SW 1271 (cell line): ENCODE measurements at places on chromosomes 6 and 20.

DNA sequence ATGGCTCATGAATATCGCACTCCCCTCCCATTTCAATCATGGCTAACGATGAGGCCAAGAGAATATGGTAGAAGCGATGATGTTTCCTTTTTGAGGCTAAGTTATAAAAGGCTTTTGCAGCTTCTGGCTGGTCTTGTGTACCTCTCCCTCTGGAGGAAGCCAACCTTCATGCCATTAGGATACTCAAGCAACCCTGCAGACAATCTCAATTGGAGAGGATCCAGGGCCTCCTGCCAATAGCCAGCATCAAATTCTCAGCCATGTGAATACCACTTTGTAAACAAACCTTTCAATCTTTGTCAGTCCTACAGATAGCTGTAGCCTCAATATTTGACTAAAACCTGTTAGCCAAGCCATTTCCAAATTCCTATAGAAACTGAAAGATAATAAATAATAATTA is 738.4 kb downstream of the KIF16B start:
- DNase-seq: no peak

DNA sequence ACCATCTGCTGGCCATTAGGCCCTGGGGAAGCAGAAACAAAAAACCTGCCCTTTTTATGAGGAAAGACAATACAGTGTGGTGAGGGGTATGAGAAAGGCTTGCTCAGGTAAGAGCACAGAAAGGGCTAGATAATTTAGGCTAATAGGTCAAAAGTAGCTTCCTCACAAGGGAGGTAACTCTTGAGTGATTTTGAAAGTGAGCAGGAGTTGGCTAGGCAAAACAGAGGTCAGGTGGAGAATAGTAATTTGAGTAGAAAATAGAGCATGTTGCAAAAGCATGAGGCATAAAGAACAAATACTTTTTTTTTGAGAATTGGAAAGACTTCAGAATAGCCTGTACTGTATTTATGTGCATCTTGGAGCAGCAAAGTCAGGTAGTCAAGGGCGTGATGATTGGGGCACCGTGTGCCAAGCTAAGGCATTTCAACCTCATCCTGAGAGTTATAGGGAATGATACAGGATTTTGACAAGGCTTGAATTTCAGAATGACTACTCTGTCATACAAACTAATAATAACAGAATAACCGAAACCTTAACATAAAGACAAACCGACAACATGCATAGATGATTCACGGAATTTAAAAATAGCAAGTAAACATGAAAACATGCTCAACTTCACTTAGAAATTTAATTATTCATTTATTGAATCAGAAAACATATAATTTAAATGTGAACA is 123.0 kb upstream of the ENPP5 start:
- DNase-seq: no peak

GRCh38 chr6:7243179-7243981 is 69.6 kb downstream of the SSR1 start:
- peak; percentile 63 for DNase-seq

DNA sequence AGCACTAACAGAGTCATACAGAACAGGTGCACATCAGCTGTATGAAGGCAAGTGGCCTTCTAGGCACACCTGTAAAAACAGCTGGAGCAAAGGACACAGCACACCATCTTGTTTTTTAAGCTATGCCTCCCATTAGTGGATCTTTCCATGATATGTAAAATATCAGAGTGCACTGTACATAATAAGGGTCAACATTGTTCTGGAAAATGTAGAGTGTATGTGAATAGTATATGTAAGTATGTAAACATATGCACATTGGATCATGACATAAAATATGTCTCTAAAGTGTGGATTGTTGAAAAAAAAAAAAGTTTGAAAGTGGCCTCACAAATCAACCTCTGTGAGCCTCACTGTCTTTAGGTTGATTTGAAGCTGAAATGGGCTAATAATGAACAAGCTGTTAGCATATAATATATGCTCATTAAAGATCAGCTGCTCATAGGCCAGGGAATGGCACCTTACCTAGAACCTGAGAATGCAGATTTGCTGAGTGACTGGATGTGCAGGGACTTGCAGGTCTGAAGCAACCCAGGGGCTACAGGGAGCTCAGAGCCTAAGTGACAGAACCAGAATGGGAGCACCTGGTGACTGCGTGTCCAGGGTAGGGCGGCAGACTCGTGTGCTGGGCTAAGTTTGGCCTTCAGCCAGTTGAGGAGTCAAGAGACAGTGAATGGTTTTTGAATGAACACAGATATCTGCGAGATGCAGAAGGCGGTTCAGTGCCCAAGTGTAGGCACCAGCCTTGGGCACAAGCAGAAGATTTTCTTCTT is 198.6 kb downstream of the TMEM242 start:
- DNase-seq: no peak

- DNase-seq: no peak
Measured at GRCh38 chr20:53902968-53903651, 167.3 kb downstream of the BCAS1 start.

DNA sequence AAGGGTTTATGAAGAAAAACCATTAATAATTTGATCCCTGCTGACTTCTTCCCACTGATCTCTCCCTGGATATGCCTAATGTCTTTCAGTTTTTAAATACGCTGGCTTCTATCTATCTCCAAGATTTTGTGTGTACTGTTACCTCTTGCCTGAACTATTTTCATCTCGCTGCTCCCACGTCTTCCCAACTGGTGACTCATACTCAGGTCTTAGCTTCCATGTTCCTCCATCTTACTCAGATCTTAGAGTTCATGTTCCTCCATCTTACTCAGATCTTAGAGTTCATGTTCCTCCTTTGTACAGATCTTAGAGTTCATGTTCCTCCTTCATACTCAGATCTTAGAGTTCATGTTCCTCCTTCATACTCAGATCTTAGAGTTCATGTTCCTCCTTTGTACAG is 21.6 kb downstream of the GPR6 start:
- no peak for DNase-seq

- DNase-seq: no peak
Measured at GRCh38 chr6:45946352-45946751, 69.3 kb downstream of the CLIC5 start.

DNA sequence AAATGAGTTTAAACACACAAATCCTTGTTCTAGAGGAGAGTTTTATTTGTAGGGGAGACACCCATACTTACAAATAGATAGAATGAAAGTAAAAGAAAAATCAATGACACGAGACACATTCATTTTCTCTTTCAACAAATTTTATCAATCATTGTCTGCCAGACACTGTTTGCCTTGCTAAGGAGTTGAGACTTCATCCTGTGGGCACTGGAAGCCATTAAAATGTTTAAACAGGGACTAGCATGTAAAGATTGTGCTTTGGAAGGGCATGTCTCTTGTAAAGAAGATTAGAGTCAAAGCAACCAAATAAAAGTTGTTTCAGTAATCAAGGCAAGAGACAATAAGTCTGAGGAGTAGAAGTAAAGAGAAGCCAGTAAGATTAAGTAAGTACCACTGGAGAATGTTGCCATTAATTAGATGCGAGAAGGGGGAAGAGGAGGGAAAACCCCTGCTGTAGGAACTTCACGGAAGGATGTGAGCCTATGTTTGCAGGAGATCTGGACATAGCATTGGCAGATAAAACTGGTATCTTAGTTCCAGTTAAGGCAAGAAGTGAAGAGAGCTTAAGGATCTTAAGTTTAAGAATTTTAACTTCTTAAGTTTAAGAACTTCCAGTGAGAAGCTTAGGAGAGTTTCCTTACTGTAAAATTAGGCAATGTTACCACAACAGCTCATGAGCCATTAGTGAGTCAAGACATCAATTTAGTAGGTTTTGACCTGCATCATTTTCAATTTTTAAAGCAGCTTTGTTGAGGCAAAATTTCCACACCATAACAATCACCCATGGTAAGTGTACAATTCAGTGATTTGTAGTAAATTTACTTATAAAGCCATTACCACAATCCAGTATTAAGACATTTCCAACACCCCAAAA is 117.0 kb upstream of the UST start:
- no peak for DNase-seq

DNA sequence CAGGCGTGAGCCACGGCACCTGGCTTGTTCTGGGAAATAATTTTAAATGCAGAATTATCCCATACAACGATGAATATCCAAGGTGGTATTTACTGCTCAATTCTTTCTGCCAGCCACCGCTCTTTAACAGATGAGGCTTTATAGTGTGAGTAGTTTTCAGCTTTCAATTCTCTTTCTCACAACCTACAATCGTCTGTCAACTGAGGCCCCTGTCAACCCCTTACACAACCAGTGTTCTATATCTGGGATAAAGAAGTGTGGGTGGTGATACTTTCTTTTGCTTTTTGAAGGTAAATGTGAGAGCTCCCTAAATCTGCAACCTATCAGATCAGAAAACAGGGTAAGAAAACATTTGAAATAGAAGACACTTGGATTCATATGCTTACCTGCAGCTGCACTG is 22.5 kb downstream of the STAU1 start:
- no peak for DNase-seq

GRCh38 chr6:148657048-148657447 is 89.8 kb upstream of the UST start:
- no peak for DNase-seq
